ENCODE measurements at places on chromosomes 12 and 14.

DNA sequence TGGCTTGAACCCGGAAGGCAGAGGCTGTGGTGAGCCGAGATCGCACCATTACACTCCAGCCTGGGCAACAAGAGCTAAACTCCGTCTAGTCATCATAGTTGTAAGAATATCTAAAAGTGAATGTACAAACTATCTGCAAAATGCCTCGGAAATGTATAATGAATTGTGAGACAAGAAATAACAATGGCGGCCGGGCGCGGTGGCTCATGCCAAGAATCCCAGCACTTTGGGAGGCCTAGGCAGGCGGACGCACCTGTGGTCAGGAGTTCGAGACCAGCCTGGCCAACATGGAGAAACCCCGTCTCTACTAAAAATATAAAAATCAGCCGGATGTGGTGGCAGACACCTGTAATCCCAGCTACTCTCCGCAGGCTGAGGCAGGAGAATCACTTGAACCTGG lies 9.7 kb downstream of the PPP2R5E start:
- DNase-seq = no peak

DNA sequence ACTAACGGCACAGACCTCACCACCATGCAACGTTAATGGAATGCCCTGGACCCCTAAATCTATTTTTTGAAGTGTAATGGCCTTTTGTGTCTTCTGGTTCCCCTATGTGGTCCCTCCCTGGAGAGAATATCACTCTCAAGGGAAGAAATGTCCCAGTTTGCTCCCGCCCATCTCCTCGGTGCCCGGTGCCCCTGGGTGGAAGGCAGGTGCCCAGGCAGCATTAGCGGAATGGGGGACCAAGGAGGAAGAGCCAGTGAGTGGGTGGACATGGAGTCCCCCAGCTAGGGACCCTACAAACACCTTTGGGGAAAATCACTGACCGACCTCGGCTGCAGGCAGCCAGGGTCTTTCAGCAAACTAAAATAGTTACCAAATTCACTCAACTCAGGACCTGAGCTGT lies 212.1 kb upstream of the RTL1 start:
- no peak for DNase-seq

- DNase-seq = no peak
Measured at GRCh38 chr12:123942238-123942653, 30.4 kb downstream of the CCDC92 start.

- no peak for DNase-seq
Measured at GRCh38 chr12:51234530-51234929, 4.1 kb upstream of the DAZAP2 start.

DNA sequence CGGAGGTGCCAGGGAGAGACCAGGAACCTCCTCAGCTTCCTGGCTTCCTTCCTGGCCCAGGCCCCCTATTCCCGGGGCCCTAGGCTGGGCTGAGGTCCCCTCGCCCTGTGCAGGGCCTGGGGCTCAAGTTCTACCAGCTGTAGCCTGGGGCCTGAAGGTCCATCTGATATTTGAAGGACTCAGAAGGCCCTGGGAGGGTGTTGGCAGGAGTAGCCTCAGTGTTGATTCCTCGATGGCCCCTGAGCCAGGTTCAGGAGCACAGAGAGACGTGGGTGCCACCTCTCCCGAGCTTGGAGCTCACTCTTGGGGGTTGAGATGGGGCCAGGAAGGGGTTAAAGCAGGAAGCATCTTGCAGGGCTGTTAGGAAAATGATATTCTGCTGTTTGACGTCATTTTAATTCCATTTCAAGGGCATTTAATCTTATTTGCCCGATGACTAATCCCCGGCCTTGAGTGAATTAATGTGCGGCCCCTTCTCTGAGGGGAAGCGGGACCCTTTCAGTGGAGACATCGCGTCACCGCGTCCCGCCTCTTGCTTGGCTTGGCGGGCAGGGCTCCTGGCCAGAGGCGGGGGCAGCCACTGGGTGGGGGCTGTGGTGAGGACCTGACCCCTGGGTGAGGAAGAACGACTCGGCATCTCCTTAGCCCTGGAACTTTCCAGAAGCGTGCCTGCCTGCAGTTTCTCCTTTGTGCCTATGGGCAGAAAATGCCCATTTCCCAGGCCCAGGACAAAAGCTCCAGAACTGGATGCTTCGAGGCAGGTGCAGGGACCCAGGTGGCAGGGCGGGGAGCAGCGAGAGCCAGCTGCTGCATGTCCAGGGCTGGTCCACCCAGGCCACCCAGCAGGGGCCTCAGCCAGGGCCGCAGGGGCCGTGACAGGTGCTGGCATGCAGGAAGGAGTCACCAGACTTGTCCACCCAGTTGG lies 158.3 kb downstream of the KIF26A start:
- DNase-seq = no peak

- DNase-seq = no peak
Measured at GRCh38 chr14:54347044-54347443, 49.8 kb upstream of the CDKN3 start.

DNA sequence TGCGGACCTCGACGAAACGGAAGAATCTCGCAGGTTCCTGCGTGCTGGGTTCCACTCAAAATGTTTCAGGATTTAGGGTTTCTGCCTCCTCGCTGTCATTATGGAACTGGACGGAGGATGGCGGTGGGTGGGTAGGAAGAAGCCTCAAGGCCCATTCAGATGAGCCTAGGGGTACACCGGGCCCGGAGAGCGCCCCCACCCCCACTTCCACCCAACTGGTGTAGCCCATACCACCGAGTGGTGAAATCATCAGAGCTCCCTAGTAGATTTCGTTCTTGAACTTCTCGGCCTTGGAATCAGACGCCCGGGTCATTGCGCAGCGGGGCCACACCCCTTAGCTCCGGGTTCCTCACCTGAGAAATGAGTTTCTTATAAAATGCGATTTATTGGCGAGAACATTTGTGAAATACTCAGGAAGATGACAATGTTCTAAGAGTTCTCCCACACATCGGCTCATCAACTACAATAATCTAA lies 13.3 kb upstream of the TBX3 start:
- no peak for DNase-seq

- no peak for DNase-seq
Measured at GRCh38 chr14:22966783-22967269, 9.9 kb upstream of the HAUS4 start.

DNA sequence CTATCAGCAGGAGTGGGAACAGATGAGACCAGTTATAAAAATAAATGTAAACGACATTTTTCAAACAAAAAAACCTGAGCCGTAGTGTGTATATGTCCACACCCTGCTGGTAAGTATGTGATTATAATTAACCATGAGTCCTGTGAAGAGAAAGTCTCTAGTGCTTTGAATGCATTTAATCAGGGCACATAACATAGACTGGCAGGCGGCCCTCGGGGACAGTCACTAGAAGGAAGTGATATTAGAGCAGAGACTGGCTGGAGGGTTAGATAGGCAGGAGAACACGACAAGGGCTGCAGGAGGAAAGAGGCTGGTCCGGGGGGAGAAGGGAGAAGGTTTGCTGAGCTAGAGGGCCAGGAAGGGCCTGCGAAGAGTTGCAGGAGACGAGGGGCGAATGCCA lies 23.8 kb upstream of the ELK3 start:
- DNase-seq = no peak

- no peak for DNase-seq
Measured at GRCh38 chr14:101950516-101951215, 13.7 kb upstream of the DYNC1H1 start.

- DNase-seq = no peak
Measured at GRCh38 chr12:118548887-118549509, 172.6 kb downstream of the SUDS3 start.

DNA sequence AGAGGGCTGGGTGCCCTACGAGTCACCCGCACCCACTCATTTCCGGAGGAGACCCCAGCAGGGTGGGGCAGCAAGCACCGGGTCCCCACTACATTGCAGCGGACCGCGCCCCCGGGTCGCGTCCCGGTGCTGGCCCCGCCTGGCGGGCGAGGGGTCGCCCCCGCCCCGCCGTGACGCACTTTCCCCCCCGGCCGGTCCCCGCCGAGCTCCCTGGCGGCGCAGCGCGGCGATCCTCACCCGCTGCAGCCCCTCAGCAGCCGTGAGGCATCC lies 106.1 kb downstream of the PRICKLE1 start:
- DNase-seq = no peak

GRCh38 chr14:67820428-67820971 lies 921 bp downstream of the RAD51B start:
- no peak for DNase-seq

- DNase-seq = no peak
Measured at GRCh38 chr12:8913702-8914032, 642 bp upstream of the PHC1 start.

DNA sequence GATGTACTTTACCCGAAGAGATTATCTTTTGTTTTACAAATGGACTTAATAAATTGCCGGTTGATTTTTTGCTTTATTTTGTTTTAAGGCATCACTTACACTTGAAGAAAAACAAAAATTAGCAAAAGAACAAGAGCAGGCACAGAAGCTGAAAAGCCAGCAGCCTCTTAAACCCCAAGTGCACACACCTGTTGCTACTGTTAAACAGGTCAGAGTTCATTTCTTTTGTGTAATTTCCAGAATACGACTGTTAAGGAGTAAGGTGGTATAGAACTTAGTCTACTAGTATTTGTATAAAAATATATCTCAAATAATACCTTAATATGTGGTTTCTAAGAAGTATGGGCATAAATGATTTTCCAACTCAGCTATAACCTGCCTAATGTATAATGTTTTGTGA lies 19.6 kb upstream of the SLC17A8 start:
- DNase-seq = no peak

- DNase-seq = no peak
Measured at GRCh38 chr12:29208936-29209701, 60.0 kb downstream of the FAR2 start.

- DNase-seq = no peak
Measured at GRCh38 chr12:34219046-34219770, 196.9 kb downstream of the ALG10 start.

DNA sequence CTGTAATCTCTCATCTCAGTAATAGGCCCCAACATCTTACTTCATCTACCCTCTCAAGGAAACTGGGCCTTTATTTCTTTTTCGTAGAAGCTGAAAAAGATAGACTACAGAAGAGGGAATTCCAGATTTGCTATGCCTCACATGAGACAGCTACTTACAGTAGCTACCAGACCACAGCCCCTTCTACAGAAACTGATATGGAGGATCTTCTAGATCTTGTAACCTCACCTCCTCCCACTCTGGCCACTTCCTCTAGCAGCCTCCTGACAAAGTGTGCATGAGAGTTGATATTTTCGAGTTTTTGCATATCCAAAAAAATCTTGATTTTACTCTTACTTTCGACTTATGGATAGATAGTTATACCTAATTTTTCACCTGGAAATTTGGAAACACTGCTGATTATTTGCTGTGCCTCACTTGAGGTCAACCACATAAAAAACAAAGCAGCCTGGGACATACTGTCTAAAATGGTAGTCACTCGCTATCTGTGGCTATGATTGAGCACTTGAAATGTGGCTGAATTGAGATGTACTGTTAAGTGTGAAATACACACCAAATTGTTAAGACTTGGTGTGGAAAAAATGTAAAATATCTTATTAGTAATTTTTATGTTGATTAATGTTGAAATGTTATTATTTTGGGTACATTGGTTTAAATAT lies 86.3 kb upstream of the NID2 start:
- no peak for DNase-seq

DNA sequence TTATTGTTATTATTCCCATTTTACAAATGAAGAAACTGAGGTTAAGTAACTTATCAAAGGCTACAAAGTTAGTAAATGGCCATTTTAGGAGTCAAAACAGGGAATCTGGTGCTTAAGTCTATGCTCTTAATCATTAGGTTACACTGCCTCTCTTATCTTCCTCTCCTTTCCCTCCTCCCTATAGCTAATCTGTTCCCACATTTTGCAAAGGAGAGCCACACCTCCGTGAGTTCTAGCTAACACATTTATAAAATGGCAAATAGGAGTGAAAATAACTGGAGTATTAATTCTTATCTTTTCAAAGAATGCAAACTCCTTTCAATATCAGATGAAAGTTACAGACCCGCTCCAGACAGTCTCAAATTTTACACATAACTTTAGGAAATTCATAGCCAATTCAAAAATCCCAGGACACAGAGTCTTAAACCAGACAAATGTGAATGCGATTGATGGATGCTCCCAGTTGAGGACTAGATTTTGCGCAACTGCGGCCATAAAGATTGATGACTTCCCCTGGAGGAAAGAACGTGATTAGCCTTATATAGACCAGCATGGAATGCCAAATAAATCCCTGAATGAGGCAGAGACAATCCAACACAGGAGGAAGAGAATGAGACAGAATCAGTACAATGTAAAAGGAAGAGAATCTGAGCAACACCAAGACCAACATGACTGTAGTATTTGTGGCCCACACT lies 225.0 kb upstream of the ARID2 start:
- no peak for DNase-seq

DNA sequence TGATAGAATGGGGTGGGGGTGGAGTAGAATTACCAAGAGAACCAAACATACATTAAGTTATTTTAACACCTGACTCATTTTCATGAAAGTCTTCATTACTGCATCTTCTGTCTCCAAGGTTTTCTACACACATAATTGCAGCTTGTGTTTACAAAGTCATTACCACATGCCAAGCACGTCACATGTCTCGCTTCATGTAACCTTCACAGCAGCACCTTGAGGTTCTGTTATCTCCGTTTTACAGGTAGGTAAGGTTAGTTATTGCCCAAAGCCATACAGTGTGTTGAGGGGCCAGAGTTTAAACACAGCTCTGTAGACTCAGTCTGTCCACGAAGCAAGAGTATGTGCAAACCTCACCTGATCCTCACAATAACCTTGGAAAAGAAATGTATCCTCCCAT lies 64.3 kb upstream of the RBM19 start:
- no peak for DNase-seq

DNA sequence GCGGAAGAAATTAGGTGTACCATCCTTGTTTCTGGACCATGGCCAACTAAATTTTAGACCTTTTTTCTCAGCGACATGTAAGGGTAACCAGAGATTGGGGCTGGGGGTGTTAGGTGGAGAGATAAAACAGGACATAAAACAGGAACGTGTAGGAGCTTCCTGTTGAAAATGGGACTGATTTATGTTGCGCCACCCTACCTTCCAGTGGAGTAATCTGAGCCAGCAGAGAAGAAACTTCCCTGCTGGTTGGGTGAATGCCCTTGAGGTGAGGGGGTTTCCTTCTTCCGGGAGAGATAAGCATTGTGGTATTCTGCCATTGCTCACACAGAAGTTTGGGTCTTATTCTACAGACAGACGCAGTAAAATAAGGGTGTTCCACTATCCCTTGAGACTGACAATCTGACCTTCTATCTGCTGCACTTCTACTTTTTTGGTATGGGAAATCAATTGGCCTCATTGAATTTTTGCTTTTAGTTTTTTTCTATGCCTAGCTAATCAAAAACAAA lies 417.6 kb downstream of the PCNX1 start:
- no peak for DNase-seq

GRCh38 chr12:119008691-119009221 lies 27.4 kb downstream of the SRRM4 start:
- DNase-seq = no peak
